Urothelium cell line (cell line): ENCODE measurements at places on chromosomes 13 and 19.
A peak's percentile ranks its signal among the peaks of the same experiment; 100 is the strongest.

GRCh38 chr19:32748497-32748896, 28.9 kb downstream of the TDRD12 start:
- no peak for DNase-seq

- peak; percentile 60 for DNase-seq
Measured at GRCh38 chr19:48510421-48511268, 990 bp downstream of the LMTK3 start.

- DNase-seq: no peak
Measured at GRCh38 chr19:13302526-13303270, 152.5 kb downstream of the IER2 start.

DNA sequence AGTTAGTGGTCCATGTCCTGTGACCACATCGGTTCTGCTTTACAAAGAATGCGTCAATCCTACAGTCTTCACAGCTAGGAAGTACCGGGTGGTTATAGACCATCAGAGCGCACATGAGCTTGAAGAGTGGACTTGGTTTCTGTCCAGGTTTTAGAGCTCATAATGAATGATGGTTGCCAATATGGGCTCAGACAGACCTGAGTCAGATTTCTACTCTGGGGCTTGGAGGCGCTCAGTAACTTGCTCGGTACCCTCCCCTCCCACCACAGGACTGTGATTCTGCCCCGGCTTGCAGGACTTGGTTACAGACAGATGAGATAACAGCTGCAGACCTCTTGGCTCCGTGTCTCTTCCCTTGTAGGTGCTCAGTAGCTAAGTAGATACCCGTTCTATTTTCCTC, 284.7 kb downstream of the TSHZ3 start:
- DNase-seq: no peak

- no peak for DNase-seq
Measured at GRCh38 chr13:114000151-114001040, 26.5 kb upstream of the C13orf46 start.

GRCh38 chr19:10352764-10353671, 13.6 kb upstream of the ICAM3 start:
- no peak for DNase-seq

DNA sequence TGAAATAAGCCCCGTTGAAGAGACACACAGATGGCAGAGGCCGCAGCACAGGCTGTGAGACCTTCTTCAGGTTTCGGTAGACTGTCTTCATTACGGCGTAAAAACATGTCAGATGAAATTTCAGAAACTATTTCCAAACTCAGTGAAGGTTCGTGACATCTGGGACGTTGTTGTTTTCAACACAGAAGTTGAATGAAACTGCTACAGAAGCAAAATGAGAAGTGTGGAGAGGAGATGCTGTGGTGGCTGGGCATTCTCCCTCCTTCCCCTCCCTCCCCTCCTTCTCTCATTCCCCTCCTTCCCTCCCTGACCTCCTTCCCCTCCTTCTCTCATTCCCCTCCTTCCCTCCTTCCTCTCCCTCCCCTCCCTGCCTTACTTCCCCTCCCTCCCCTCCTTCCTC, 113.6 kb downstream of the ATP11A start:
- DNase-seq: no peak

DNA sequence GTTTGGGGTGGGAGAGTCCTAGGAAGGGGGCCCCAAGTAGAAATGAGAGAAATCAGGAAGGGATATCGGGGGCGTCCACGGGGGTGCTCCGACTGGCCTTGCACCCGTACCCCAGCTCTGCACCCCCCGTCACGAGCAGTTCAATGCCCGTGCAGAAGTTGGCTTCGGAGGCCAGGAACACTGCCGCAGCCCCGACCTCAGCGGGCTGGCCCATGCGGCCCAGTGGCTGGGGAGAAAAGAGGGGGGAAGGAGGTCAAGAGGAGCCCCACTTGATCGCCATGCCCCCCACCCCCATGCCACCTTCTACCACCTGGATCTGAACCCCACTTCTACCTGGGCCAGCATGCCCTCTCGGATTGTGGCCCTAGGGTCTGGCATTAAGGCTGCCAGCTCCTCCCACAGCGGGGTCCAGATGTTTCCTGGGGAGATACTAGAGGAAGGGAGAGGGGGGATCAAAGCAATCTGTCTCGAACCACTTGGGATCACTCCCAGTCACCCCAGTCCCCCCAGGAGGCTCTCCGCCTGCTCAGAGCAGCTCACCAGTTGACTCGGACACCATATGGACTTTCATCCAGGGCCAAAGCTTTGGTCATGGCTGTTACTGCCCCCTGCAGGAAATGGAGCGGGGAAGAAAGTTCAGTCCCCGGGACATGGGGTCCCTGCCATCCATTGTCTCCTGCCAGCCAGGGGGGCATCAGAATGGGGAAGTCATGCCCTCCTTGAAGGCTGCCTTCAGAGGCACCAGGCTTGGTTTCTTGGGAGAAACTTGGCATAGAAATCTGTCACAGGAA, 2.5 kb upstream of the BCAT2 start:
- no peak for DNase-seq

DNA sequence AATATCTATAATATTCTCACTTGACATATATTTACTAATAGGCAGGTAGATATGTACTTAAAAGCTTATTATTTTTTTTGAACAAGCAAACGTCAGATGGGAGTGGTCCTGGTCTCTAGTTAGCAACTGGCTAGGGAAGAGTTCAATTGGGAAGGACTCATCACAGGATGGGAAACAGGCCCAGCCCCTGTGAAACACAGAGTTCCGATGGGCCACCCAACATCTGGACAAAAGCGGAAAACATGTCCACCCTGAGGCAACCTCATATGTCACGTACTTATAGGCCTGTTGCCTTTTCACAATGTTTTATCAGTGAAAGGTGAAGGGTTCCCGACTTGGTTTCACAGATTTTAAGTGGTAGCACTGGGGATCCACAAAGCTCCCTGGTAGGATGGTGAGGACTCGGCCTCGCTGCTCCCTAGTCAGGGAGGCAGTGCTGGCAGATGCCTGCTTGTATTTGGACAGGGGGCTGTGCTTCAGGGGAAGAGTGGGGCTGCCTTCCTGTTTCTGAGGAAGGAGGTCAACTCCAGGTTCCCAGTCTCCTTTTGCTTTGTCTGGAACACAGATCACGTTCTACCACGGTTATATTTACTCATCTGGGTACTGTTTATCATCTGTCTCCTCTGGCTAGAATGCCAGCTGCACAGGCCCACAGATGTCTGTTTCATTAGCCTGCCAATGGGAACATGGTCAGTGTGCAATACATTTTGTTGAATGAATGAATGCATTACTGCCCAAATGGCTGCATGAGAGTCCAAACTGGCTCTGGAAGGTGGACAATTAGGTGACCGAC, 49.4 kb upstream of the SLC15A1 start:
- no peak for DNase-seq

DNA sequence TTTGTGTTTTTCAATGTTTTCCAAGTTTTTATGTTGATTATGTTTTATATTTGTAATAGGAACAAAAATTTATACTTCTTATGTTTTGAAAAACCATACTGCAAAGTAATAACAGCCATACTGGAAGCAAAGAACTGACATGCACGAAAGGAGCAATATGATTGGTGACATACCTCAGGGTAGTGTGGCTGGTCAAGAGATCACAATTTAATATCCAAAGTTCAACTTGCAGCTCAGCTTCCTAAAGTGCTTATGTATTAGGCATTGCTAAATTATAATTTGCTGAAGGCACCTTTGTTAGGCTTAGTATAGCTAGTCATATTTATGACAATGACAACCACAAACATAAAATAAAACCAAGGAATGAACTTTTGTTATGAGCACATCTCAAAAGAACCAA, 25.9 kb downstream of the VWA8 start:
- no peak for DNase-seq

GRCh38 chr13:109719962-109720646, 66.3 kb downstream of the IRS2 start:
- no peak for DNase-seq
